Transverse colon (tissue), 4 donors: ENCODE measurements at places on chromosomes 5 and 9. TPM values are rescaled to one million over a fixed set of nuclear protein-coding genes. Genes with fewer than 3 reads are reported as not detected.

DNA sequence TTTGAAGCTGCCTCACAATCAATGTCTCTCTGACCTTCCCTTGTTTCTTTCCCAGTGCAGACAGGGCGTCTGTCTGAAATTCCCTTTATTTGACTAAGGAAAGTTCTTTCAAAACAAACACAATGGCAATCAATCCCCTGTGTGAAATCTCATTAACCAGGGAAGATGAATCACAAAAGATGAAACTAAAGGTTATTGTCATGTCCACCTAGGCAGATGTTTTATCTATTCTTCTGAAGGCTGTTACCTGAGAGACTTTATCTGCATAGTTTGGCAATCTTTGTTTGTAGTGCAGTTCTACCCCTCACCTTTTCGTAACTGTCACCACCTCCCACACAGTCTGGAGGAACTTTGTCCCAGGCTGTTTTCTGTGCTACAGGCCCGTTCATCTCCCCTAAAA is 217.5 kb upstream of the RIOK2 start:
- H3K27ac ChIP-seq: no peak overlapping the region
- DNase-seq: no peak
- no peaks in the 10 kb centered on the region for H3K4me1 ChIP-seq
- H3K27me3 ChIP-seq: no peaks in the 10 kb centered on the region
- H3K36me3 ChIP-seq: no peaks in the 10 kb centered on the region

- no peaks in the 10 kb centered on the region for H3K4me1 ChIP-seq
- no peak overlapping the region for H3K27ac ChIP-seq
- no peak overlapping the region for H3K4me3 ChIP-seq
- peaks cover 38% of the 10 kb centered on the region for H3K36me3 ChIP-seq
- no peak for DNase-seq
These were observed 94.3 kb upstream of the OTULINL start for GRCh38 chr5:14486996-14487896.

GRCh38 chr5:111697215-111697614 is 59.8 kb downstream of the NREP start:
- H3K4me3 ChIP-seq: no peak overlapping the region
- H3K4me1 ChIP-seq: no peaks in the 10 kb centered on the region
- no peaks in the 10 kb centered on the region for H3K36me3 ChIP-seq
- H3K27me3 ChIP-seq: no peaks in the 10 kb centered on the region
- H3K27ac ChIP-seq: no peak overlapping the region

- DNase-seq: peak; percentile 49
- no peak overlapping the region for H3K4me3 ChIP-seq
- H3K4me1 ChIP-seq: no peaks in the 10 kb centered on the region
These were observed 33.5 kb upstream of the CRB2 start for GRCh38 chr9:123322273-123323195.

- H3K4me3 ChIP-seq: no peak overlapping the region
- no peaks in the 10 kb centered on the region for H3K36me3 ChIP-seq
- no peak overlapping the region for H3K27ac ChIP-seq
- H3K27me3 ChIP-seq: no peaks in the 10 kb centered on the region
These were observed 109.0 kb downstream of the VAV2 start for GRCh38 chr9:133882849-133883755.

DNA sequence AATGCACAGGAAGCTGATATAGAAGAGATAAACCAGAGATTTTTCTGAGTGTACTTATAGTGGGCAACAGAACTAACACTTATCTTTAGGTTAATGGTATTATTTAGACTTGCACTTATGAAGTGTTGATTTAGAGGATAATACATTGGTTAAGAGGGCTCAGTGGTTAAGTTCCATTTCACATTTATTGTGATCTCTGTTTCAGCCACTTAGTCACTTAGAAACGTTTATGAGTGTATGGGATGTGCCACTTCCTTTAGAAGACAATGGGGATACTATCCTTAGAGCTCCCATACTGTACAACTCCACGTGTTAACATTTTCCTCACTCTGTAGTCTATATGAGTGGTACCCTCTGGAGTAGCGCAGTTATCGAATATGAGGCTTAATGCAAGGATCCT is 57.5 kb downstream of the PIP5K1B start:
- H3K27me3 ChIP-seq: no peaks in the 10 kb centered on the region
- no peaks in the 10 kb centered on the region for H3K36me3 ChIP-seq
- no peaks in the 10 kb centered on the region for H3K4me1 ChIP-seq

DNA sequence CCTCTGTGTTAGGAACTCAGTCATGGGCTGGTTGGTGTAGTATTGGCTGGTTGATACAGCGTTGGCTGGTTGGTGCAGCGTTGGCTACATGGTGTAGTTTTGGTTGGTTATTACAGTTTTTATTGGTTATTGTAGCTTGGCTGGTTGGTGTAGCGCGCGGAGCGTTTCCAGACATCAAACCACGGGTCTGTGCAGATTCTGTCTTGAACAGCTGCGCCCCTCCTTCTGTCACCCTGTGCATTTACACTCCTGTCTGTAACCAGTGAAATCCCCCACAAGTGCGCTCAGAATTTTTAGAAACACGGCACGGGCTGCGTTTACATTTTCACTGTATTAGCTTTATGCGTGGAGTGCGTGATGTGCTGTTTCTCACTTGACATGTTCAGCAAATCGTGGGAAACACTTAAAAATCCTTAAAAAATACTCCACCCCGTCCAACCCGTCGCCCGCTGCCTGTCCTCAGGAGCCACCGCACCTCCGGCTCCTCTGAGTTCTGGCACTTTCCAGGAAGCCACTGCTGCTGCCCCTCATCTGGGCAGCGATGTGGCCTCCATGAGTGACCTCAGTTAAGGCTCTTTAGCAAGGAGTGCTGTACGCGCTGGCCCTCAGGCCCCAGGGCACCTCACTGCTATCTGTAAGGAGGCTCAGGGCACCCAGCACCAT is 20.8 kb downstream of the NKD2 start:
- no peak for DNase-seq
- no peak overlapping the region for H3K27ac ChIP-seq
- no peaks in the 10 kb centered on the region for H3K36me3 ChIP-seq

DNA sequence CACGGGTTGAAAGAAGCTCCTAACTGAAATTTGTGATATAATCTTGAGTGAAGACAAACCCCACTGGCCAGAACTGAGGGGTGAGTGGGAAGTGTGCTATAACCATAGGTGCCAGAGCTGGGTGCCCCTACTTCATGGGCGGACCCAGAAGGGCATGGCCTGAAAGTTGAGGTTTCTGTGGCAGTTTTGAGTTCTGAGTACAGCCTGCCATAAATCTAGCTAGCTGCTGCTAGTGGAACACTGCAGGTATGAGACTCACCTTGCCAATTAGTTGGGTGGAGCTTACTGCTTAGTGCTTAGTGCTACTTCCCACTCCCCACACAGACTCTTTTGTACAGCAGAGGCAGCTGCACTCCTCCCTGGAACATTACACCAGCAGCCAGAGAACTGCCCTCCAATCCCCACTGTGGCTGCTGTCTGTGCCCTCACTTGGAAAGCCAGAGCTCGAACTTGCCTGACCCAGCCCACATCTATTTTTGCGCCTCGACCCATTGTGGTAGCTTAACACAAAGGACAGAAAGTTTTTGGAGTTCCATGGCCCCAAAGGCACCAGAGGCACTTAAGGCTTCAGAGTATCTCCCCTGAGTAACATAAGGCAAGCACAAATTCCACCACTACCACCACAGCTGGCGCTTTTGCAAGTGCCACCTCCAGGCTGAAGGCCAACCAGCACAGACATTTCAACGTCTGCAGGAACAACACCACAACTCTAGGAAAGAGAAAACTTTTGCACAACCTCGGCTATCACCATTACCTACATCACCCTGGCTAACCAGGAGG is 27.1 kb upstream of the PTGER4 start:
- no peaks in the 10 kb centered on the region for H3K36me3 ChIP-seq
- H3K27ac ChIP-seq: peak overlapping the region; percentile 63
- H3K4me1 ChIP-seq: no peaks in the 10 kb centered on the region

DNA sequence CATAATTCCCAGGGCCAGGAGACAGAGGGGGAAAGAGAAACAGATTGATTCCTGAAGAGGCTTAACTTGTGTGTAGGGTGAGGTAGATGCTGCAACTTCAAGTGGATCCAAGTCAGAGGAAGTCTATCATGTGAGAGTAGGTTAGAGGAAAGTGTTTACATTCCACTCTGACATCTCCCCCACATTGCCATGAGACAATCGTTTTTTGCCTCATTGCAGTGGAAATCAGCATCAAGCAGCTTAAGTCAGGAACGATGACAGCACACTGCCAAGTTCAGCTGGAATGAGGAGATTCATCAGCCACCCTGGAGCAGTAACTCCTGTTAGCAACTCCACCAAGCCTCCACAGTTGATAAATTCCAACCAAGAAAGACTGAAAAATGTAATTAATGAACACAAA is 689.7 kb upstream of the MEF2C start:
- no peaks in the 10 kb centered on the region for H3K27me3 ChIP-seq
- H3K4me3 ChIP-seq: no peak overlapping the region
- H3K4me1 ChIP-seq: no peaks in the 10 kb centered on the region
- DNase-seq: no peak
- no peak overlapping the region for H3K27ac ChIP-seq

DNA sequence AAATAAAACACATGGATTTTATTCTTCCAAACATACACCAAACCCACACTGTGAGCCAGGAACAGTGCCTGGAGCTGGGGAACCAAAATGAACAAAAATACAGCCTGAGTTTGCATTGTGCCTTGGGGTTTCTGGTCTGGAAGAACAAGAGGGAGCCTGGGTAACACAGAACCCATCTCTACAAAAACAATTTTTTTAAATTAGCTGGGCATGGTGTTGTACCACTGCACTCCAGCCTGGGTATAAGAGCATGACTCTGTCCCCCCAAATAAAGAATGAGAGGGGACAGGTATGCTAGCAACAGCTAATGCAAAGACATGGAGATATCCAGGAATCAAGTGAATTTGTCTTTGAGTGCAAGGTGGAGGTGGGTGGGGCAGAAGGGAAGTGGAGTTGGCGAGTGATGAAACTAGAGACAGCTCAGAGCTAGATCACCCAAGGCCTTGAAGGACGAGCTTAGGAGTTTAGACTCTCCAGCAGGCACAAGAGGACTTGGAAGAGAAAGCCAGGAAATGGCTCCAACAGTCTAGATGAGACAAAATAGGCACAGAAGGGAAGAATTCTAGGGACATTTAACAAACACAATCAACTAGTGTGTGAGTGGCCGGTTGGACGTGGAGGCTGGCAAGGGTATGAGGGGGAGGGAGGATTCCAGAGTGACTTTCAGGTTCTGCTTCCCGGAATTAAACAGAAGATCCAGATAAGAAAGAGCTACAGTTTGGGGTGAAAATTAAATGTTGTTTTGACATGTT is 47.4 kb downstream of the FNBP1 start:
- no peak overlapping the region for H3K4me3 ChIP-seq
- no peaks in the 10 kb centered on the region for H3K36me3 ChIP-seq
- no peaks in the 10 kb centered on the region for H3K27me3 ChIP-seq
- H3K4me1 ChIP-seq: peaks cover 22% of the 10 kb centered on the region
- H3K27ac ChIP-seq: peak overlapping the region; percentile 76
- no peak for DNase-seq

DNA sequence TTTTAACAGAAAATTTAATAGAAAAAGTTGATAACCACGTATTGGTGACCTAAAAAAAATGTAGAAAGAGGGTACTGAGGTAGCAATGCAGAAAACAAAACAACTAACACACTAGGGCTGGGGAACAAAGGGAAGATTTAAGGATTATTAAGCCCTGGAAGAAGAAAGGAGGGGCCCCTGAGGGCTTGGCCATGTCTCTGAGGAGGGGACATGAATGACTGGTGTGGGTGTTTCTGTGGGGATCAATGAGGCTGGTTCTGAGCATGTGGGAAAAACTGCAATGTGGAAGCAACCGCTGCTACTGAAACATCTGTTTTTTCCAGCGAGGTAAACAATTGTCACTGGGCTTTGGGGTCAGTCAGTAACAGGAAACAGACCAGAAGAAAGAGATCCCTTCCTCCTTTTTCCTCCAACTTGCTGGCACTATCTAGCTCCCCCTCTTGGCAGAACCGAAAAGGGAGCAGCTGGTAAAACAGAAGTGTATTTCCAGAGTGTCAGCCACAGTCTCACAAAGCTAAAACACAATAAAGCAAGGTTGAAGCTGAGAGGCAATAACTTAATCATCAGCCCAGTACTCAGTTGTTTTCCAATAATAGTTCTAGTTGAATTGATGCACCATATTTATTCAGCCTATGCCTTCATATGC is 48.3 kb downstream of the ATPSCKMT start:
- no peaks in the 10 kb centered on the region for H3K36me3 ChIP-seq
- no peak for DNase-seq
- no peaks in the 10 kb centered on the region for H3K27me3 ChIP-seq
- no peak overlapping the region for H3K27ac ChIP-seq
- H3K4me3 ChIP-seq: no peak overlapping the region

GRCh38 chr5:139658928-139659667 is 10.9 kb downstream of the CXXC5 start:
- peak overlapping the region; percentile 88 for H3K27ac ChIP-seq
- no peak for DNase-seq
- H3K36me3 ChIP-seq: no peaks in the 10 kb centered on the region

- DNase-seq: no peak
- no peak overlapping the region for H3K27ac ChIP-seq
- H3K4me1 ChIP-seq: peaks cover 17% of the 10 kb centered on the region
These were observed 284.2 kb downstream of the NR3C1 start for GRCh38 chr5:143119291-143119769.

DNA sequence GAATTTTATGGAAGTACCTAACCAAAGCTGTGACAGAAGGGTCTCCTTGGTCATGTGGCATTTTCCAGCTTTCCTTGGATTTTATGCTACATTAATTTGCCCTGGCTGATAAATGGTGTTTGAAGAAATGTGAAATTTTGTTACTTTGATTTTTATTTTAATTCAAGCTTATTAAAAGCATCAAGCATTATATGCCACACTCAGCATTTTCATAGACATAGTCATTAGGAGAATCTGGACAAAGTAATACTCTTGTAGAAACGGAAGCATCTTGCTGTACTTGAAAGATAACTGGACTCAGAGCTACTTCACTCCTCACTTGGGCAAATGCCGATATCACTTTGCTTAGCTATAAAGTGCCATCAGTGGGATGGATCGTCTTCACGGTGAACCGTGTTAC is 54.2 kb downstream of the INIP start:
- H3K36me3 ChIP-seq: no peaks in the 10 kb centered on the region
- DNase-seq: no peak
- H3K27ac ChIP-seq: no peak overlapping the region
- no peaks in the 10 kb centered on the region for H3K4me1 ChIP-seq
- no peaks in the 10 kb centered on the region for H3K27me3 ChIP-seq

- peak overlapping the region; percentile 69 for H3K27ac ChIP-seq
- H3K27me3 ChIP-seq: no peaks in the 10 kb centered on the region
- no peak overlapping the region for H3K4me3 ChIP-seq
- H3K36me3 ChIP-seq: no peaks in the 10 kb centered on the region
- DNase-seq: no peak
These were observed 223.0 kb upstream of the DMRT1 start for GRCh38 chr9:618478-618877.

- H3K27me3 ChIP-seq: no peaks in the 10 kb centered on the region
- no peaks in the 10 kb centered on the region for H3K4me1 ChIP-seq
- H3K4me3 ChIP-seq: no peak overlapping the region
- DNase-seq: no peak
- no peaks in the 10 kb centered on the region for H3K36me3 ChIP-seq
- H3K27ac ChIP-seq: no peak overlapping the region
These were observed 67.6 kb upstream of the RNF130 start for GRCh38 chr5:180138976-180139730.

- H3K27me3 ChIP-seq: peaks cover 4% of the 10 kb centered on the region
- peaks cover 35% of the 10 kb centered on the region for H3K4me1 ChIP-seq
- no peak overlapping the region for H3K27ac ChIP-seq
- DNase-seq: no peak
- H3K36me3 ChIP-seq: no peaks in the 10 kb centered on the region
These were observed 11.4 kb downstream of the OCLN start for GRCh38 chr5:69504036-69504435.

Gene BRD8
- total RNA-seq: 48.6 TPM

Gene KCNN2
- total RNA-seq: 0.75 TPM

Gene NR5A1
- total RNA-seq: not detected

Gene LRRC70
- 2.0 TPM for total RNA-seq

Gene PCDHB7
- total RNA-seq: 0.37 TPM

Gene INSL6
- not detected for total RNA-seq
